IPS-NIHi11 (cell line): ENCODE measurements at places on chromosomes 12 and 14.

GRCh38 chr12:91896286-91897024 is 249.2 kb downstream of the BTG1 start:
- no peak for DNase-seq

DNA sequence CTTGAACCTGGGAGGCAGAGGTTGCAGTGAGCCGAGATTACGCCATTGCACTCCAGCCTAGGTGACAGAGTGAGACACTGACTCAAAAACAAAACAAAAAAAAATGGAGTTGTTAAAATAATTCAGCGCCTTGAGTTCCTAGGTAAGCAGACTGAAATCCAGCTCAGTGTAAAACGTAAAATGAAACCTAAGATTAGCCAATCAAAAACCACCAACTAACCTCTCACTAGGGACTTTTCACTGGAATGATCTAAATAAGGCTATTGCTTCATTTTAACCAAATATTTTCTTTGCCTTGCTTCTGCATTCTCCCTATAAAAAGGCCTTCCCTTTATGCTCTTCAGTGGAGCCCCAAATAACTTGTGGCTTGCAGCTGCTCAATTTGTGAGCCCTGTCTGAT is 91.6 kb upstream of the HIF1A start:
- DNase-seq, result no peak

GRCh38 chr12:40123496-40123895 is 17.6 kb upstream of the SLC2A13 start:
- no peak for DNase-seq

DNA sequence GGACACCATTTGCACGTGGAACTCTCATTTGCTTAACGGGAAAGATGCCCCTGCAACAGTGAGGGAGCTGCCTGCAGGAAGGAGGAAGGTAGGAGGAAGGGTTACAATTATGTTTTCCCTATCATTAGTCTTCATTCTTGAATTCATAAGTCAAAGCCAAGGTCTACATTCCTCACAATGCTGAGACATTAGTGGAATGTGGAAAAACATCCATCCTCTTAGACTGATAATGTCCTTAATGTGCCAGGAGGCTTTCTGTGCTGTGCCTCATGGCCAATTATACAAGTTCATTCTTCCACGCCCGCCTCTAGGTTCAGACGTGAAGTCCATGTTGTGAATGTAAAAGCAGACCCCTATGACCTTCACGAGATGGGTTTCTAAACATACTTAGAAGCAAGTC is 1212.4 kb upstream of the TMEM132C start:
- no peak for DNase-seq

DNA sequence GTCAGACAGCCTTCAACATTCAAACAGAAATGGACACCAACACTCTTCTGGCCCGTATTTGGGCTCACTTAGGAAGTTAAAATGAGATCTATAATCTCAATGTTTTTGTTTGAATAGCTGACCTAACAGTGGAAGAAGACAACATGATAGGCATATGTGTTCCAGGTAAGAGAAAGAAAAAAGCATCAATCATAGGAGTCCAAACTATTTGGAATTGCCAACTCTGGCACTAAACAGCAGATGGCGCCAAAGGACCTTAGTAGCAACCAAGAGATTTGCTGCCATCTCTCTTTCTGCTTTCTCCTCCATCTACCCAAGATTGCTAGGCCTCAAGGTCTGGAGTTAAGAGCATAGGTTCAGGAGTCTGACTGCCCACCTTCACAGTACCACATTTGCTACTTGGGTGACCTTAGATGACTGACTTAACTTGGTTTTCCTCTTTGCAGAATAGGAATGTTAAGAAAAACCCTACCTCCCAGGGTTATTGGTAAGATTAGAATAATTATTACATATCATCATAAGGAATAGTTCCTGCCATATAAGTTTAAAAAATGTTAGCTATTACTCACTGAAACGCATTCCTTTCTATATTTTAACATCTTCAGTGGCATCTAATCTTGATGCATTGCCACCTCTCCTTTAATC is 30.2 kb downstream of the PEX5 start:
- peak; percentile 80 for DNase-seq

- no peak for DNase-seq
Observed at GRCh38 chr12:30754383-30754749, 385 bp downstream of the CAPRIN2 start.

DNA sequence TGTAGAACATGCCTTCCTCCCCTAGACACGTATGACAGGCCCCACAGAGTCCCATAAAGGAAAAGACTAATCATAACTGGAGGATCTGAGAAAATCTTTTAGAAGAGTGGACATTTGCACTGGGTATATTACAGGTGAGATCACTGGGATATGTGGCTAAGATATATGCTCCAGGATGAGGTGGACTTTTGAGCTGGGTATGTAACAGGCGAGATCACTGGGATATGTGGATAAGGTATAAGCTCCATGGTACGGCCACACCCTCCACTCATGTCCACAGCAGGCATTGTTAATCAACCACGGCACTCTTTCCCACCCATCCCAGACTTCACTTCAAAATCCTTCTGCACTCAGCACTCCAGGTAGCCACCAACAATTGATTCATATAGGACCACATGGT is 34.1 kb downstream of the CLMN start:
- no peak for DNase-seq

DNA sequence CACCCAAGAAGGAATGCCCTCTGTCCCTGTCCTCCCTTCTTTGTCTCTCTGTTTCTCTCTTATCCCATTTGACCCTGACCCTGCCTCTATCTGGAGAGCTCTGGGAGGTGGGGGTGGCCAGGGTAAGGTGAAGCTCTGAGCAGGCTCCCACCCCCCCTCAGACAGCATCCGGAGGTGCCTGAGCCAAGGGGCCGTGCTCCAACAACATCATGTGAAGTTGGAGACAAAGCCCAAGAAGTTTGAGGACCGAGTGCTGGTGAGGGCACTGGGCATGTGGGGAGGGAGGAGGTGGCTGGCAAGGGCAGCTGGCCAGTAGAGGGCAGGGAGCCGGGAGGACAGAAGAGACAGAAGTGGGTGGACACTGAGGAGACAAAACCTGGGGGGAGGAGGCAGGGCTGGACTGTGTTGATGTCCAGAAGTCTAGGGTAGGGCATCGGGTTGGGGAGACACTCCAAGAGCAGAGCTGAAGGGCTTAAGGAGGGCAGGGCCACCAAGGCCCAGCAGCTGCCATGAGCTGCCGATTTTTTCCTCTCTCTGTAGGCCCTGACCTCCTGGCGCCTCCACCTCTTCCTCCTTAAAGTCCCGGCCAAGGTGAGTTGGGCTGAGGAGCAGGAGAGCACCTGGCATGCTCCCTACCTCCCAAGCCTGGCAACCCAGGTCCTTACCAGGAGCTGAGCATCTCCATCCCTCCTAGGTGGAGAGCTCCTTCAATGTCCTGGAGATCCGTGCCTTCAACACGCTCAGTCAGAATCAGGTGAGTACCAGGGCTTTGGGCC is 1.9 kb downstream of the CARMIL3 start:
- peak; percentile 2 for DNase-seq

DNA sequence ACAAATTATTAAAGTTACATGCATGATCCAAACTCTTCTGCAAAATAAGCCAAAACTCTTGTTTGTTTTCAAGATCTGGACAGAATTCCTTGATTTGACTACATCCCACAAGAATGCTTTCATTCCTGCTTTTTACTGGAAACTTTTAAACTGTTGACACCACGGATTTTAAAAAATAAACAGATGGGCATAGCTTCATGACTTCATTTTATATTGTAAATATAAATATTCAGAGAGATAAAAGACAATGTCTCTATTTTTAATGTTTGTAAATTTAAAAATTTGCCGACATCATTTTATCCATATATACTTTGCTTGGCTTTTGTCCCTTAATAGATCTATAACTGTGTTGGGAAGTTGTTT is 134.3 kb upstream of the DCN start:
- DNase-seq, result no peak

DNA sequence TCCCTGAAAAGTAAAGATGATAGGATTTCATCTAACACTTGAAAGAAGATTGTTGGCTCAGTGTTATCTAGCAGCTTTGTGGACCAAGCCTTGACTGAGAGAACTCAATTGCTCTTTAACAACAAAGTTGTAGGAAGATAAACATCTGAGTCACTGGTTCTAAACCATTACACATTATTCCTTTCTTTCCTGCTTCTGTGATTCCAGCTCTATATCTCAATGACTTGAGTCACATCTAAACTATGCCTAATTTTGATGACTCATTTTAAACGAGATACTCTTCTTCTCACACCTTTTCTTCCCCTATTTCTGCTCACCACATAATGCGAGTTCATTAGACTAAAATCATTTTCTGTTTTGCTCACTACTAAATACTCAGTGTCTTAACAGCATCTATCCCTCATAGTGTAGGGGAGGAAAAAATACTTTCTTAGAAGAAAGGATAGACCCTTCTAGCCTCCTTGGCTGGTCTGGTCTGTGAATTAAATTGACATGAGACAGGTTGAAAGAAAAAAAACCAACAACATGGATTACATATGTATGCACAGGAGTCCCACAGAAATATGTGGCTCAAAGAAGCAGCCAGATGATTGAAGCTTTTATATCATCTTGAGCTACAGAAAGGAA is 201.4 kb downstream of the C12orf50 start:
- no peak for DNase-seq

GRCh38 chr12:6229224-6230218 is 29.3 kb downstream of the CD9 start:
- no peak for DNase-seq

DNA sequence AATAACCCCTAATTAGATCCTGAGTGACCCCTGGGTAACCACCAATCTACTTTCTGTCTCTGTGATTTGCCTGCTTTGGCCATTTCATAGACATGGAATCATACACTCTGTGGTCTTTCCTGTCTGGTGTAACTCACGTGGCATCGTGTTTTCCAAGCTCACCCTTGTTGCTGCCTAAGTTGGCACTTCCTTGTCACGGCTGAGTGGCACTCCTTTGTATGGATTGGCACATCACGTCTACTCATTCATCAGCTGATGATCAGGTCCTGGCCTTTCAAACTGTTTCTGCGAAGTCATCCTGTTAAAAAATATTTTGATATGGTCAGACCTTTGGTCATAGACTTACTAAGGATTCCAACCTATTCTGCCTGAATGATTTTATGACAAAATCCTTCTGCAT is 87.7 kb downstream of the GLT1D1 start:
- DNase-seq, result no peak

DNA sequence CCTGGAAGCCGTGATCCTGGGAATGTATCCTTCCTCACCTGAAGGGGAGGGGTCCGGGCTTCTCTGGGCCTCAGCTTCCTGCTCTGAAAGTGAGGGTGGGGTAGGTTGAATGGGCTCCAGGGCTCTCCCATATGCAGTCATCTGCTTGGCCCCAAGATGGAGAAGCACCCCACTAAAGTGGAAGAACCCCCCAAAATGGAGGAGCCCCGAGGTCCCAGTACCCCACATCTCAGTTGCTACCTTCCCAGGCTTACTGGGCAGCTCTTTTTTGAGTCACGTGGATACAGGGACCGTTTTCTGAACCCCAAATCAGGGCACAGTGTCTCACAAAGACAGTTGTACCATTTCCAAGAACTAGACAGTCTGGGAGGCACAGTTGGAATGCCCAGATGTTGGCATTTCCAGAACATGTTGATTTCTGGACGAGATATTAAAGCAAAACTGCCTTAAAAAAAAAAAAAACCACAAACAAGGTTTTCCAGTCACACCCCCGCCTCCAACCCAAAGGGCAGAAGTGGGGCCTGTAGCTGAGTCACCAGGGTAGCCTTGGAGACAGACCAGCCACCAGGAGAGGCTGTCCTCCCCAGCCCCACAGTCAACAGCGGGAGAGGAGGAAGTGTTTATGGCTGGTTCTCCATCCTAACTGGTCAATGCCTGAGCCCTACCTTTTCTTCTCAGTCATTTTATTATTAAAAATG is 12.1 kb downstream of the VASH1 start:
- no peak for DNase-seq

DNA sequence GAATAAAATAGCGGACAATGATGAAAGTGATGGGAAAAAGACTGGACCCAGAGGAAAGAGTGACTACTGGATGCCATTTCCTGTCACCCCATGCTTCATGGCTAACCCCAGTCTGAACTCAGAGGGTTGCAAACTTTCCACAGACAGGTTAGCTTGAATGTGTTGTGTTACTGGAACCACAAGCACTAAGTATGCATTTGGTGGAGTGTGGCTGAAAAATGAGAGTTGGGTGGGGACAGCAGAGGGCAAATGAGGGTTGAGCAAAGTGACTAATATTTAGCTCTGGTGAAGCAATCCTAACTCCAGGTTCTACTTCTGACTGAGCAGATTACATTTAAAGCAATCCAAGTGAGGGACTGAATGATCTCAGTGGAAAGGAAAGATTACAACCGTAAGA is 1.6 kb downstream of the SLC16A7 start:
- DNase-seq, result no peak

DNA sequence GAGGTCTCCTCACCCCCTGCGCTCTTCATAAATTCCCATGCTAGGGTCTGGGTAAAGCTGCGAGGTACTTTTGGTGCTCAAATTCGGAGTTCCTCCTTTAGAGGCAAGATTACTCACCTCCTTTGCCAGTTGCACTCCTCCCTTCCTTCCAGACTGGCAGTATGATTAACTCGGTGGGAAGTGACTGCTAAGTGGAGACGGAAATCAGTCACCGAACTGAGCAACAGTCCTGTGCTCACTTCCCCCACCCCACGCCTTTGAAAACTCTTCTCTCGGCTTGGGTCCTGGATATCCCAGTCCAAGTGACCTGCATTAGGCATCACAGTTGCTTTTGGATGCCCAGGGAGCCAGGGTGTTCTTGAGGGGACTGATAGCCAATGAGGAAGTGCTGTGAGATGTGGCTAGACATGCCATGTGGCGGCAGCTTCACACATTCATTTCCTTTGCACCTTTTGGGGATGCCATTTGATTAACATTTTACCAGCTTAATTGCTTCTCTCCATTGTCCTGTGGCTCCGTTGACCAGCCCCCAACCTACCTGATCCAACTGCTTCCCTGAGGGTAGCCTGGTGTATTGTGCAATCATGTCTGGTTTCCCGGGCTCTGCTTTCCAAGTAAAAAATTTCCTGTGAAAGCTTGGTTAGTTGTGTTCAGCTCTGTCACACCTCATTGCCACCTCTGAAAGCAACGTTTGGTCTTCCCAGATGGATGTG is 840 bp downstream of the PNP start:
- peak; percentile 27 for DNase-seq

DNA sequence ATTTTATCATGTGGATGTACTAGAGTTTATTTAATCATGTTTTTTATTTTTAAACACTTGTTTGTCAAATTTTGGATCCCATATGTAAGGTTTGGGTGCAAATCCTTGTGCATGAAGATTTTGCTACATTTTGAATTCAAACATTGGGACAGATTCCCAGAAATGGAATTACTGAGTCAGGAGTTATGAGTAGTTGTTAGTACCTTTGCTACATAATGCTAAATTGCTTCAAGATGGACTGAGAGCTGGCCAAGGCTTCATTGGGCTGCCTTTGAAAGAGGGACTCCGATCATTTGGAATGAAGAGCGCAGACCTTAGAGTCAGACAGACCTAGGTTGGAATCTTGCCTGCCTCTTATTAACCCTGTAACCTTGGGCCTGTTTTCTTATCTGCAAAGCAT is 154.9 kb upstream of the PWP1 start:
- DNase-seq, result no peak

DNA sequence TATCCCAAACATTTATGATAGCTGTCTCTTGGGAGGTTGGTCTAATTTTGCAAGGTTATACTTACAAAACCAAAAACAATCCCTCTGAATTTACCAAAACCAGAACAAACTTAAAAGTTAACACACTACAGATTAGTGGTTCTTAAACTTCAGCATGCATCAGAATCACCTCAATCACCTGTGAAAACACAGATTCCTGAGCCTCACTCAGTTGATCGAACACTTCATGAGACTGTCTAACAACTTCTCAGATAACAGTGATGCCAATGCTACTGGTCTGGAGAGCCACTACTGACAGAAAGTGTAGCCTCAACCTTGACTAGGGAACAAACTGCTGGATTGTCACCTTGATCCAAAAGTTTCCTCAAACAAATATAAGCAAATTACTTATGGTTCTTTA is 44.2 kb downstream of the ATP2B1 start:
- no peak for DNase-seq
